ENCODE measurements at places on chromosomes 7 and 10.

- ATAC-seq, result no peak
Observed at GRCh38 chr7:42932811-42933591, 825 bp downstream of the MRPL32 start.

DNA sequence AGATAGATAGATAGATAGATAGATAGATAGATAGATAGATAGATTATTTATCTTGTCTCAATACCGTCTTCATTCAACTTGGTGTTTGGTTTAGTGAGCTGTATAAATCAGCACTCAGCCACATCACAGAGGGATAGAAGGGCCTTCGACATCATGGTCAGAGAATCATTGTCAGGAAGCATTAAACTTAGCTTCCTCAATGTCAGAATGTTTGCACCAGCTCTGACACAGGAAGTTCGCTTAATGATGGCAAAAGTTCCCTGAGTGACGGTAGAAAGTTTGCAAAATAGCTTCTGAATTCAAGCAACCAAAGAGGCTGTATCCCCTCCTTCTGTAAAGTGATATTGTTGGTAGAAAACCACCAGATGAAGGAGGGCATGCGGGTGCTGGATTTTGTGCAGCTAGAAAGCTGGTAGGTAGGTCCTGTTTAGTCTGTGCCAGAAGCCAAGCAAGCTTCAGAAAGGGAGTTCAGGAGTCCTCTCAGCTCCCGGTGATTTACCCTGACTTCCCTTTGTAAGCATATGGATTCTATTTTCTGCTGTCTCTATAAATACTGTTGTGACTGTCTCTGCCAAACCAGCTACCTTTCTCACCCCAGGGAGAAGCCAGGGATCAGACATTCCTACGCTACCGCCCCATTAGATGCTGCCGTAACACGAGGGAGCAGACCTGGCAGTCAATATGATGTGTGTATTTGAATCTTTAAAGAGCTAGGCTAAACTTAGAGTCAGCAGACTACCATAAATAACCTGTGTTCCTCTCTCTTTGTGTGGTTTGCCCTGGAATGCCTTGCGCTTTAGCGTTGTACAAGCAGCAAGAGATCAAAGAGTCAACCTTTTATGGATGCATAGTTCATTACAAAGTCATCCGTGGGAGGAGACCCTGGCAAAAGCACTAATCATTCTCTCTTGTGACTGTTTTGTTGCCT, 200.5 kb upstream of the KIAA1217 start:
- no peak for ATAC-seq

DNA sequence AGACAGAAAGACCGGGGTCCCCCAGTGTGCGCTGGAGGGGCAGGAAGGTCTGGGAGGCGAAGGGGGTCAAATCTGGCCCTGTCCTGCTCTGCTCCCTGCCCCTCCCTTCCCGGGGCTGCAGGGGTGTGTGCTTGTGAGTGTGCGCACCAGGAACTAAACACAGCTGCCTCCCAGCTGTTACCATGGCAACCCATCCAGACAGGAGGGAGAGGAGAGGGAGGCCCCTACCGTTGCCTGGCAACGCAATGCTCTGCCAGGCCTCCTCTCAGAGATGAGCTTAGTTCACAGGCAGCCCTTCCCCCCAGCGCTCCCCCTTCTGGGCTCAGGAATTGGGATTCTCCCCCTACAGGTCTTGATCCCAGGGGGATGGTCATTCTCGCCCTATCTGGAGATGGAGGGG, 6.1 kb downstream of the NYAP1 start:
- ATAC-seq, result peak; percentile 27

GRCh38 chr10:110074758-110075671, 67.2 kb downstream of the ADD3 start:
- ATAC-seq, result no peak

GRCh38 chr7:128059143-128059988, 28.1 kb upstream of the LRRC4 start:
- ATAC-seq, result peak; percentile 60
